Activated T-cell treated with anti-CD3 and anti-CD28 coated beads for 4 hours (primary cell): ENCODE measurements at places on chromosomes 1 and 21.

- DNase-seq, result no peak
Measured at GRCh38 chr1:244273845-244274619, 177.7 kb downstream of the ADSS2 start.

- no peak for DNase-seq
Measured at GRCh38 chr1:36920801-36921405, 113.4 kb downstream of the GRIK3 start.

- DNase-seq, result no peak
Measured at GRCh38 chr1:17735793-17736192, 19.3 kb upstream of the ACTL8 start.

- no peak for DNase-seq
Measured at GRCh38 chr1:108865316-108865910, 8.5 kb upstream of the AKNAD1 start.

- DNase-seq, result no peak
Measured at GRCh38 chr1:175665616-175666015, 77.8 kb downstream of the TNR start.

DNA sequence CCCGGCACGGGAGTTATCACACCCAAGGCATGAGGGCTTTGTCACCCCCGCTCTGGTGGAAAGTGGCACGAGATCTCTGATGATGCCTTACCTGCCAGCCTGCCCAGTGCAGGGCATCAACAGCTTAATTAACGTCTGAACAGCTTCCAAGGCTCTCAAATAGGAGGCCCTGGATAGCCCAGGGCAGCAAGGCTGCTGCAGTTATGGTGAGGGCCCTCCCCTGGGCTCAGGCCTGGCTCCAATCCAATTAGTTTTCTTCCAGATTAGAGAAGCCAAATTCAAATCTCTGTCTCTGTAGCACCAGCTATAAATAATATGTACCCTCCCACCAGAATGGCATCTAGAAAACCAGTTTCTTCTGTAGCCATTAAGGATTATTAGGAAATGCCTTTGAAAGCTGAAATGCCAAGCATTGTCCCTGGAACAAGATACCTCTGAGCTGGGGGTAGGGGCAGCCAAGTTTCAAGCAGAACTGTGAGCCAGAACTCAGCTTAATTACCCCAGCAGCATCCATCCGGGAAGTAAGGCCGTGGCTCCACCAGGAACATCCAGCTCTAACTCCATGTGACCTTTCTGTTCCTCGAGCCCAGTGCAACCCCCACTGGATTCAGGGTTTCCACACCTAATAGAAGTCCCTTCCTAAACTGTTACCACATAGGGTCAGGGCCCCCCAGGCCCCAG, 12.5 kb downstream of the QSOX1 start:
- DNase-seq, result no peak

DNA sequence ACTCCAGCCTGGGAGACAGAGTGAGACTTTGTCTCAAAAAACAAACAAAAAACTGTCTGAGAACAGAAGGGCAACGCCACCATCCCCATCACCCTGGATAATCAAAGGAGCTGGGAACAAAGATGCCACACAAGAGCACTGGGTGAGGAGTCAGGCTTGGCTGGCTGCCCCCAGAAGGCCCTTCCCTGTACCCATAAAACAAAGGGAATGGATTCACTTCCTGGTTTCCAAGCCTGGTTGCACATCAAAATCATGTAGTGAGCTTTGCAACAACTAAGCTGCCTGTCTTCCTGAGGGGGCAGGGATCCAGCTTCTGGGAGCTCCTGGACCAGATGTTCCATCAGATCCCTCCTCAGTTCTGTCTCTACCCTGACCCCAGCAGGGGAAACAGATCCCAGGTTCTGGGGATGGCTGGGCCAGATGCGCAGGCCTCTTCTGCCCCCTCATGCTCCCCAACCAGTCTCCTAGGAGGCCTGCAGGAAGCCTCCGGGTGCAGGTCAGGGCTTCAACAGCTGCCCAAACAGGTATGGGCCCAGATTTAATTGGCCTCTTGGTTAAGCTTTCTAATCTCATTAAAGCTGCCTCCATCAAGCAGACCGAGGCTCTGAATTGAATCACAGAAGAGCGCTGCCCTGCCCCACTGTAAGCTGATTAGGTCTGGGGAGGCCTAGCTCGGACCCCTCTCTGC, 97.8 kb downstream of the MRPL37 start:
- DNase-seq, result no peak

- no peak for DNase-seq
Measured at GRCh38 chr1:15696956-15697521, 12.9 kb downstream of the PLEKHM2 start.

DNA sequence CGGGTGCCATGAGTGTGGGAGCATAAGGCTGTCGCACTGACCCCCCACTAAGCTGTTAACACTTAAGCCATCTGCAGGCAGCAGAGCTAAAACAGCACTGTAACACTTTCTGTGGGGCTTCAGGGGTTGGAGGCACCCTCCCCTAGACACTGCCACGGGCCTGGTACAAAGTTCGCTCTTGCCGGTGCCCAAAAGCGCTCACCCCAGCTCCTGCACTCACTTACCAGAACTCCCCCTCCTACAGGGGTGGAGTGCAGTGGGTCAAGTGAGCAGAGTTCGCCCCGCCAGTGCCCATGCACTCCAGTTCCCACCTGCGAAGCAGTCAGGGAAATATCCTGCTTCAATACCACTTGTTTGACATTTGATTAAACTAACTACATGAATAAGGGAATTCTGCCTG, 46.3 kb upstream of the CFAP298 start:
- DNase-seq, result no peak

DNA sequence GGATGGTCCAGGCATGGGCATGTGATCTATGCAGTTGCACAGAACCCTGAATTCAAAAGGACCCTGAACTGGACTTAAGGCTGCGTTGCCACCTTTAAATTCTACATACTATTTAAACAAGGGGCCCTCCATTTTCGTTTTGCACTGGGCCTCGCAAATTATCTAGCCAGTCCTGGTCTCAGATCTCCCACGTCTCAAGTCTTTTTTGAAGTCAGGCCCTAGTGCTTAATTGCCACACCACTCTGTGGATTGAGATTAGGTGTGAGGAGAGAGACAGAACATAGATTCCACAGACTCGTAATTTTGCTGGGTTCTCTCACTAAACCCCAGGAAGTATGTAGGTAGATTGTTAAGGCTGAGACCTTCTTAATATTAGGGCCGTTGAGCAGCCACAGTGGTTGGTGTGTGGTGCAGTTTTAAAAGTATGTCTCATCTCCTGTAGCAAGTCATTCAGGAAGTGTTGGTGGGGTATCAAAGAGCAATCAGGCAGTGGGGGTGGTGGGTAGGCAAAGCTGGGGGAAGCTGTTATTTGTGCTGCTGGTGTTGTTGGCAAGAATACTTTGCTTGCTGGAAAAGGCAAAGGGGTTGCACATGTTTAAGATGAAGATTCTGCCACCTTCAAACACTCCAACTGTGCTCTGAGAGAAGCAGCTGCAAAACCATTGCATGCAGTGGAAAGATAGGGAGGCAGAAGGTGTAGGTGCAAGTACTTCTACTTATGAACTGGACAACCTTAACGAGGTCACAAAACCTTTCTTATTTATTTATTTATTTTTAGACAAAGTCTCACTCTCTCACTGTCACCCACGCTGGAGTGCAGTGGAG, 11.2 kb downstream of the CD84 start:
- DNase-seq, result peak; percentile 56

GRCh38 chr1:117017062-117017461, 15.5 kb downstream of the CD101 start:
- no peak for DNase-seq

GRCh38 chr1:169089776-169090175, 16.7 kb upstream of the ATP1B1 start:
- DNase-seq, result no peak

- DNase-seq, result no peak
Measured at GRCh38 chr1:113983826-113984225, 4.6 kb downstream of the OLFML3 start.

- peak; percentile 68 for DNase-seq
Measured at GRCh38 chr1:204453141-204453772, 41.3 kb downstream of the PIK3C2B start.

GRCh38 chr1:22751124-22751531, 40.5 kb downstream of the EPHB2 start:
- no peak for DNase-seq

- DNase-seq, result peak; percentile 56
Measured at GRCh38 chr1:19597496-19598309, 46.4 kb upstream of the NBL1 start.

GRCh38 chr1:2097386-2098300, 47.4 kb downstream of the PRKCZ start:
- DNase-seq, result no peak

GRCh38 chr1:247848346-247848745, 6.7 kb upstream of the OR11L1 start:
- no peak for DNase-seq

DNA sequence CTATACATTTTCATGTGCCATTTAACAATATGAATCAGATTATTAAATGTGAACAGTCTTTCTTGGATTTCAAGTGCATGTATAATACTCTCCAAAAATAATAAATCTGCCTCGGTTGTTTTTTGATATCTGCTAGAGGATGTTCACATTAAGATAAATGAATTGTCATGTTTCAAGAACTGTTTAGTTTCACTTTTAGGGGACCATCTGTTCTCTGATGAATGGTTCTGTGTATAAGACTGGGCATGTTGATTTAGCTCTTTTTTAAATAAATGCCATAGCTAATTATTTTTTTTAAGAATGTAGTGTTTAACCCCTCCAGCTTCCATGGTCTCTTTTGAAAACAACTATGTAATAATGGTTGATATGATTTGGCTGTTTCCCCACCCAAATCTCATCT, 1245.1 kb upstream of the ADGRL4 start:
- DNase-seq, result no peak

GRCh38 chr1:2208309-2209239, 14.0 kb upstream of the FAAP20 start:
- no peak for DNase-seq

- DNase-seq, result no peak
Measured at GRCh38 chr1:162365284-162366020, 11.2 kb downstream of the SPATA46 start.

DNA sequence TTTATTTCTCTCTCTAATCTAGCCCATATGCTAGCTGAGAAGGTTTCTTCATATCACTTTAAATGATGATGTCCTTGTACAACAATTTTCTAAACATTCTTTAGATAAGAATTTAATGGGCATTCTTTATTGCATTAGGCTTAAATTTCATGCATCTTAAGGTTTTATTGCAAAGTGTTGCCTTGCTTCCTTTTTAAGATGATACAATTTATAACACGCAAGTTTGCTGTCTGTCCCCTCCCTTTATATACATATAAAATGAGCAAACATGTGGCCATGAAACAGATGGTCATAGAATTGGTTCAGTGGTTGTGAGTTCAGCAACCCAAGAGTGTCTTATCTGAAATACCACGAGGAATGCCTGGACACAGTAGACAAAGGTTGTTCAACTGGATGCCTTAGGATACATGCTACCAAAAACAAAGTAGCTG, 12.1 kb downstream of the NBPF3 start:
- DNase-seq, result no peak
